ENCODE measurements at places on chromosomes 7 and 10. TPM values are rescaled to one million over a fixed set of nuclear protein-coding genes. Genes with fewer than 3 reads are reported as not detected.

LRGUK gene
- 0.19 TPM for polyA plus RNA-seq

EPO gene
- 0.06 TPM for polyA plus RNA-seq

EPDR1 gene
- 14.1 TPM for polyA plus RNA-seq

FAM24A gene
- polyA plus RNA-seq, result not detected

ANKRD61 gene
- polyA plus RNA-seq, result 0.07 TPM

ADAM12 gene
- 1.5 TPM for polyA plus RNA-seq

LMOD2 gene
- 1.2 TPM for polyA plus RNA-seq

CREB3L2 gene
- 11.5 TPM for polyA plus RNA-seq

TUBB8 gene
- 0.17 TPM for polyA plus RNA-seq

PURB gene
- polyA plus RNA-seq, result 8.1 TPM

PNLIPRP2 gene
- polyA plus RNA-seq, result 2,287 TPM

TMEM140 gene
- polyA plus RNA-seq, result 26.2 TPM

PAX4 gene
- polyA plus RNA-seq, result not detected

CCL24 gene
- polyA plus RNA-seq, result 0.34 TPM

CALCR gene
- not detected for polyA plus RNA-seq

ANXA8L1 gene
- 5.9 TPM for polyA plus RNA-seq

CYP2E1 gene
- 3.1 TPM for polyA plus RNA-seq

TUBAL3 gene
- 0.07 TPM for polyA plus RNA-seq

TSPAN33 gene
- 4.2 TPM for polyA plus RNA-seq

FAM25A gene
- polyA plus RNA-seq, result not detected

CHAT gene
- not detected for polyA plus RNA-seq

CFAP70 gene
- 1.8 TPM for polyA plus RNA-seq

SPACDR gene
- 0.13 TPM for polyA plus RNA-seq

HHEX gene
- polyA plus RNA-seq, result 15.5 TPM

C10orf62 gene
- polyA plus RNA-seq, result not detected

ZNF775 gene
- 1.1 TPM for polyA plus RNA-seq

LRRC61 gene
- 8.6 TPM for polyA plus RNA-seq

CYP26C1 gene
- polyA plus RNA-seq, result 0.03 TPM

C10orf53 gene
- not detected for polyA plus RNA-seq

ARMH3 gene
- polyA plus RNA-seq, result 14.0 TPM

Data from adipose tissue (tissue), 3 donors.